Cortex of kidney (tissue), 1 donor: ENCODE measurements at places on chromosomes 7 and 10.

DNA sequence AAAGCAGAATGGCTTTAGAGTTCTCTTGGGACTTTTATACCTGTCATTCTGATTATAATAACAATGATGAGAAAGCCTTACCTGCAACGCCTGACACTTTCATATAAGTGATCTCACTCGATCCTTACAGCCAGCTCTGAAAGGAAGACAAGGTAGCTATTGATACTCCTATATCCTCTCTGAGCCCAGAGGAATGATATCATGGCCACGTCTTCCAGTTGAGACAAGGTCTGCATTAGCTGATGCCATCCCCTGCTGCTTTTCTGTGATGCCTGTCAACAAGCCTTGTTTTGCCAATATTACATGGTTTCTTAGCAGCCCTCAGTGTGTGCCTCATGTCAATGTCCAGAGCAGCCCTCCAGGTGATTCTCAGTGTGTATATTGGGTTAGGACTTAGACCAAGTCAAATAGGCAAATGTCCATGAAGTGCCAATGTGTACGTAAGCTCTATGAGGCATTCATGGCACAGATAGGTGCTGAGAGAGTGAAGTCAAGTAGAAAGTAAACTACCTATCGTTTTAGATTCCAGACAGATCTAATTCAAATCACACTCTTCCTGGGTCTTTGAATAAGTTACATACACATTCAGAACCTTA lies 405.9 kb downstream of the ADRA2A start:
- DNase-seq: no peak

DNA sequence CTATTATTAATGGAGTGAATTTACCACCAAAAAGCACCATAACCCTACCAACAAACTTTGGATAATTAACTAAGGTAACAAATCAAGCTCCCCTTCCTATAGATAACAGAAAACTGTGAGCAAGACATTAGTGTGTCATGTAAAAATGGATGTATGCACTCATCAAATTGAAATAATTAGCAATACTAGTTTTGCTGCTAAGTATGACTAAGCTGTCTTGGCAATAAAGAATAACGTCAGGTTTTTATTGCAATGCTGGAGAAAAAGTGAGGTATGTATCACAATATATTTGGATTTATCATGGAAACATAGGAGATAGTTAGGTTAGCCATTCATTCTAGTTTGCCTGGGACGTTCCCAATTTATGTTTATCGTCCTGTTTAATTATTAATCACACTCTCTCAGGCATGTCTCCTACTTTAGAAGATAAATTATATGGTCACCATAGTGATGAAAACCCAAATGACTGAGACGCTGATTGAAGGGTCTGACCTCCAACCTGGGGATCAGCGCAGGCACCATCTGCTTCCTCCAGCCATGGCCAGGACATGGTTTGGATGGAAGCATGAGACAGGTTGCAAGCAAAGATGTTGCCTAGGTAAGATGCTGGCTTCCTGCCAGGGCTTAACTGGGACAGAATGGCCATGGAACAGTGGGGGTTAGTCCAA lies 125.6 kb downstream of the FANK1 start:
- DNase-seq: no peak

DNA sequence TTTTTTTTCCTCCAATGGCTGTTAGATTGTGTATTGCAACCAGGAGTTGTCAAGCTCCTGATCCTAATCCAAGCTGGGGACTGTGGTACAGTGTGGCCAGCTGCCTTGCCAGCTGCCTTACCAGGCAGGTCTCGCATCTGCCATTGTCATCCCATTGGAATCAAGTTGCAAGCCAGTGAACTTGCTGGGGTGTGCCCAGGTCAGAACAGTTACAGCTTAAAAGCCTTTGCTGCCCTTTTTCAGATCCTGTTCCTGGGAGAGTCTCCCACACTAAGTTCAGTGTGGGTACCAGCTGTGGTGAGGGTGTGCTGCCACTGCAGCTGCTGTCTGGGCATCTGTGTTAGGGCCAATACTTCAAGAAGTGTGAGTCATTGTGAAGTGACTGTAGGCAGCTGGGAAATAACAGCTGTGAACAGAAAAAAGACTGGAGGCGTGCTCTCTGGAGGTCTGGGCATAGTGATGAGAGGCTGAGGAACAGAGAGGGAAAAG lies 72.8 kb downstream of the CCNY start:
- no peak for DNase-seq

DNA sequence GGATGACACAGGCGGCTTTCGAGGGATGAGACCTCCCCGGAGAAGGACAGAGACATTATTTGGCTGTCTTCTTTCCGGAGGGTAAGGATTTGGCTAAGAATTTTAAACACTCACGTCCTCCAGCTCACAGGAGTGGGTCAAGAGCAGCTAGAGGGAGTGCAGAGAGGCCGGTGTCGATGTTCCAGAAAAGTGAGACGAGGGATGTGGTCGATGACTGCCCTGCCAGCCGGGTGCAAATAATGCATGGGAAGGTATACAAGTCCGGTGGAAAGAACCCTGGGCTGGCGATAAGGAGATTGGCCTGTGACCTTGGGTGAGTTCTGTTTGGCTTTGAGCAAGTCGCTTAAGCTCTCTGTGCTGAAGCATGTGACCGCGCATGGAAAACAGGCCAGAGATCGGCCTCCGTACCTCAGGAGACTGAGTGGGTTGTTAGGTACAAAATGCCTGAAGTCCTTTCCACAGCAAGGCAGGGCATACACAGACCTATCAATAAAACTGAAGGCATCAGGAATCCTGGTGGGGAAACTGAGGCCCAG lies 149.1 kb downstream of the UBE2H start:
- no peak for DNase-seq

DNA sequence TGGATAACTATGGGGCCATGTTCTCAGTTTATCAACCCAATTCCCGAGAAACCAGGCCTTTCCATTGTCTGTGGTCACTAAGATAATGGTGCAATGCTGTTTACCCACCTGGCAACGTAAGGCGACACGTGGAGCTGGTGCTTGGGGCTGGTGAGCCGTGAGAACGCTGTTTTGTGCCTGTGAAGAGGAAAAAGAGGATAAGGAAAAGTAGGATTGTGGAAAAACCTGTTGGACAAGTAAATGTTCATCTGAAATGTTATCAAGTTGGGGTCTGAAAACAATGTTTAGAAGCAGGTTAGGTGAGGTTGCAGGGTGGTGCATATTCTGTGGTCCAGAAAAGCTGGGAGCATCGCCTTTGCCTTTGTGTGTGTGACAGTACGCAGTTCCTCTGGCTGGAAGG lies 88.5 kb downstream of the PPP1R17 start:
- no peak for DNase-seq

DNA sequence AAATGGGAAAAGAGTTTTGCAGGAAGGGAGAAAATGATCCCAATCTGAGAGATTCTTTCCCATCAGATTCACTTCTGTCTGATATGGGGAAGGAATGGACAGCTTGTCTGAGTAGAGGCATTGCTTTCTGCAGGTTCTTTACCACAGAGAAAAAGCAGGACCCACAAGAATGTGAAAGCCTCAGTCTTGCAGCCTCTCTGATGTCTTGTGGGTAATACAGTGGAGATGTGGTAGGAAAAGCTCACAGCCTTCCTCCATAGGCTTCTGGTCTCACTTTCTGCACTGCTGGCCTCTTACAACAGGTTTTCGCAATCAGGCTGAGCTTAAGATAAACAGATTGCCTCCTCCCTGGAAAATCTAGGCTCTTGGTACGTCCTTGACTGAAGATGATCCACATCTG lies 551 bp downstream of the IFIT1 start:
- no peak for DNase-seq

- DNase-seq: no peak
These were observed 469.4 kb downstream of the KCNMA1 start for GRCh38 chr10:77168161-77168560.

DNA sequence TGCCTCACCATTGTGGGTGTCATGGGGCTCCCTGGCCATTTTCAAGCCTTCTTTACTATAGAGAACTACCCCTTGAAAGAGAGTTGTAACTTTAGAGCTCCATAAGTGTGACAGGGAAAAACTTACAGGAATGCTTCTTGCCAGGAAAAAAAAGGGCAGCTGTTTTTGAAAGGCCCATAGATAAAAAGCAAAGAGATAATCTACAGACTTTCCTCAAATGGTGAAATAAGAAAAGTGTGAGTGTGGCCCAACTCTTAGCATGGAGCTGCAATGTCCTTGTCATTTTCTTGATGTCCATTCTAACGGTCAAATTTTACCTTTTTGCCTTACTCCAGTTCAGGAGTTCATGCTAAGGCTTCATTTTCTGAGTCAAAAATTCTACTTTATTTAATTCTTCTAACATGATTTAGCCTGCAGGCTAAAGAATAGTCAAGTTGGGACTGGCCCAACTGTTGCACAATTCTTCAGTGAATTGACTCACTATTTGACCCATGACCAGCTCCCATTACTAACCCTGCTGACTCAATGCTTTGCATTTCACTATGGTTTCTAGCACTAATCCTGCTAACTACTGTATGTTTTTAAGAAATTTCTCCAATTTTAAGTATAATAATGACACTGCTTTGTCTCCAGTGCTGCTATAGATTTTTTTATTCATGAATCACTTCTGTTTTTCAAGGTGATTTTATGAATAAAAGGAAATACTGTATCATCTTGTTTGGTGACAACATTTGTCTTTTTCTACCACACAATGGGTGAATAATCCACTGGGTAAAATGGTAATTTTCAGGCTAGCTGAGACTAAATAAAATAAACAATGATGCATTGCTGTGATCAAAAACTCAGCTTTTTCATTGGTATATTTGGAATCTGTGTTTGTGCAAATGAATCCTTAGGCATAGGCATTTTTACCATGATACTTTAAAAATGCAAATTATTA lies 41.4 kb upstream of the SGCE start:
- no peak for DNase-seq

DNA sequence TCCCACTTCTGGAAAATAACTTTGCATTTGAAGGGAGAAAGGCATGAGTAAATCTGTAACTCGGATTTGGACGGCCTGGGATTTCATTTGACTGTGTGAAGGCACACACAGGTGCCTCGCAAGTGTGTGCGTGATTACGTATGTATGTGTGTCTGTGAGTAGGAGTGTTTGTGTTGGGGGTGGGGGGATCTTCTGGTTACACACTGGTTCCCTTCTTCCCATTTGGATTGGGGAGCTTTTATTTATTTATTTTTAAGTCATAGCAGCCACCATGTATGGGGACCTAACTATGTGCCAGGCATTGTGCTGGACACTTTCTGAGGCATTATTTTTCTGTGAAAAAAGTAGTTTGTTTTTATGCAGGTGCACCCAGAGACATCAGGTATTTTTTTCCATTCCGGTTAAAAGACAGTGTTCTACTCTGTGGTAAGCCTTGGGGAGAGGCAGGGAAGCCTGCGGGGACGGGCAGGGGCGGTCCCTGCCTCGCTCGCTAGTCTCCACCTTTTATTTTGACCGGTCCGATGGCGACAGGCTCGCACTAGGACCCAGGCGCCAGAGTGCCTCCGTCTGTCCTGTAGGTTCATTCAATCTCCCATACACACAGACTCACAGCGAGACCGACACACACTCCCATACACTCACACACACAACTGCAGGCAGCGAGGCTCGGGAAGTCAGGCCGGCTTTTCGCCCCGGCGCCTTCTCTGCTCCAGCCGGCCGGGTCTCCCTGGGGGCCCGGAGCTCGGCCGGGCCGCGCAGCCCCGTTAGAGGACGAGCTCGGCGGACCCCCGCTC lies at the start of gene MXI1:
Gene MXI1 (plus strand): TSS at position 595 of the 794 bp plus-strand sequence. CDS start 204 bp downstream, outside the sequence.
- no peak for DNase-seq

- DNase-seq: no peak
These were observed 73.6 kb downstream of the RELN start for GRCh38 chr7:103915680-103916357.

DNA sequence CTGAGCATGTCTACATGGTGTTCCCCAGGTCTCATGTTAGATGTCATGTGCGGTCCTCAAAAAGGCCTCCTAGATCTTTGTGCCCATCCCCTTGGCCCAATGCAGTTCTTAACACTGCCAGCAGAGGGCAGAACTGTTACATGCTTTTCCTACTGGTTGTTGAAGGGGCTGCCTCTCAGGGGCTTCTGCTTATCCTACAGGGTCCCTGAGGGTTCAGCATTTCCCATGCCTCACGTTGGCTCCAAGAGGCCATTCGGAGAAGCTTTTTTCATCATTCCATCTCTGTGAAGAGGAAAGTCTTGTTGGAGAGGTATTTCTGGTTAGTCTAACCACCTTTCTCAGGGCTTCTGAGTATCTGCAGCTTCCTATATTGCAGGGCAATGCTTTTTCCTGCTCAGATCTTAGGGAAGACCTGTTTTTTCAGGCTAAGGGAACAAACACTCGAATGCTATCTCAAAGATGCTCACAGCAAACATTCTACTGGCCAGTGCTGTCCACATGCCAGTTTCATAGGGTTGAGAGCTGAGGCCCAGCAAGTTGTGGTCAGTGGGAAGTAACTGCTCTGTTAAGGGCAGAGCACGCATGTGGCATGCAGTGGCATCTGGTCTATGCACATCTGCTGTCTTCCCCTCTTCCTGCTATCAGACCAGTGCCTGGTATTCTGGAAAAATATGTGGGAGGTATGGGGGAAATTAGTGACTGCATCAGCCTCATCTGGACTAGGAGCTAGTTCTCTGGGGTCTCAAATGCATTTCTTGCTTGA lies 31.5 kb downstream of the MBL2 start:
- no peak for DNase-seq

- no peak for DNase-seq
These were observed 154.6 kb upstream of the GDF10 start for GRCh38 chr10:47145290-47145934.
